ENCODE measurements at places on chromosomes 4 and X.

- DNase-seq = no peak
These were observed 145.1 kb downstream of the APBB2 start for GRCh38 chr4:41069257-41069656.

DNA sequence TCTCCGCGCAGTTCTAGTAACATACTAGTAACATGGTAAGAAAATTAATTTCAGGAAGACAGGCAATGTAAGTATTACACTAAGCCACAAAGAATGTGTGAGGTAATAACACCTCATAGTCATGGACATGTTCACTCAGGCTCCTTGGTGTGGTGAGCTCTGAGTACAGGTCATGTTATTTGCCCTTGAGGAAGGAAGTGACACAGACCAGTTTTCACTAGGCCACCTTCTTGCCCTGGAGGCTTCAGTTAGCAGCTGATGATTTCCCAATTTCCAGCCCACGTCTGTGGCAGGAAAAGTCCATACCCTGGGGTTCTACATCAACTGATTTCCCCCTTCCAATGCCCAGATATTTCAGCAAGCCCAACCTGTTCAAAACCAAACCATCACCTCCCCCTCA lies 6.7 kb downstream of the APOO start:
- no peak for DNase-seq

GRCh38 chr4:185192059-185192458 lies 11.7 kb downstream of the CFAP97 start:
- no peak for DNase-seq

DNA sequence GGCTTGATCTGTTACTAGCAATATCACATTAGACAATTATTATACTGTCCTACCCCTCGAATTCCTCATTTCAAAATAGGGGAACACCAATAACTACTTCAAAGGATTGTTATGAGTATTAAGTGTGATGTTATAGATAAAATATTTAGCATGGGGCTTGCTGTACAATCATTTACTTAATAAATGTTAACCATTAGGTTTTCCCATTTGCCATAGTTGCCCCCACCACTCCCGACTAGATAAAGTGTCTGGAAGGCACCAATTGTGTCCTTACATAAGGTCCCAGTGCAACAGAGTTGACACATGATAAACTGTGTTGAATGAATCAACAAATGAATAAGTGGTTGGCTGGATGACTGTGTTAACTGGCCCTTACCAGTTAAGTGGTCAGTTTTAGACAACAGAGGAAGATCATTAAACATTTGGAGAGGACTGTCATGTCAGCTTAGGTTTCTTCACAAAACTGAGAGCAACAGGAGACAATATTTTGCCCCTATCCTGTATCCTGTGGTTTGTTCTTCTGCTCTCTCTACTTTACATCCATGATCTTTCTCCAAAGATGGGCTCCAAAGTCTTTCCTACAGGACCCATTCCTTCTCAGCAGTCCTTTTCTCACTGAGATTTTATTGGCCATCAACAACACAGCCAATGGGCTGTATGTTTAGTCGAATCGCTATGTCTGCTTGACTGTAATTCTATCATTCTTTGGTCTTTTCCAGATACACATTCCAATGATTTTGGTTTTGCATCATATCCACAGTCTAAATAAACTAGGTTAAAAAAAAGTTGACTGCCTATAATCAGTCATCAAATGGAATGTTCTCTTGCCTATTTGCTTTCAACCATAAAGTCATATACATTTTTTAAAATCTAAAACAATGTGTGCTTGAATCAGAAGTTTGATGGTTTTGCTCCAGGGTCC lies 74.4 kb downstream of the RNF150 start:
- DNase-seq = no peak

- DNase-seq = no peak
These were observed 162.6 kb upstream of the INTU start for GRCh38 chr4:127469959-127470809.

DNA sequence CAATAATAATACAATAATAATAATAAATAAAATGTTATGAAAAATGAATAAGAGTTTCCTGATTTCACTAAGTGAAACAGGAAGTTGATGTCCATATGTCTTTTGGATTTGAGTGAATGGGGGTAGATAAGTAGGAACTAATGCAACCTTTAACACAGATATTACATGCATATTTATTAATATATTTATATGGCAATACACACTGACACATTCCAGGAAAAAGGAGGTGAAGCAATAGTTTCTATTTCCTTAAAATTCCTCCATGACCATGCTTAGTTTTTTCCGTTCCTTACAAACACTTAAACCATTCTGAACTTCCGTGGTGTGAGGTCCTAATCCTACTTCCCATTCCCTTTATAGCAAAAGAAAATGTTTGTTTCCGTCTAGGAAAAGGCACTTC lies 48.3 kb downstream of the ATXN3L start:
- no peak for DNase-seq

Data from T follicular helper cell (primary cell).